Stimulated activated CD4-positive, alpha-beta T cell treated with anti-CD3 and anti-CD28 coated beads, Interleukin-12 subunit alpha, Interleukin-12 subunit beta, amount 100 ng/mL, for 24 hours (primary cell): ENCODE measurements at places on chromosomes 12 and 14.

- DNase-seq: no peak
These were observed 72.8 kb upstream of the ARHGAP5 start for GRCh38 chr14:32004300-32004699.

DNA sequence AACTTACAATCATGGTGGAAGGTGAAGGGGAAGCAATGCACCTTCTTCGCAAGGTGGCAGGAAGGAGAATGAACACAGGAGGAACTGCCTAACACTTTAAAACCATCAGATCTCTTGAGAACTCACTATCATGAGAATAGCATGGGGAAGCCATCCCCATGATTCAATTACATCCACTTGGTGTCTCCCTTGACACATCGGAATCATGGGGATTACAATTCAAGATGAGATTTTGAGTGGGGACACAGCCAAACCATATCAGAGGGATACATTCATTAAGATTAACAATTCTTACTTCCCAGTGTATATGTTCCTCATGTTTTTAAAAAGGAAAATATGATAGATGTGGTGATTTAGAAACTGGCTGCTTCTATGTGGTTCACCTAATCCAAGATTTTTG is 117.9 kb downstream of the PDE3A start:
- DNase-seq: no peak

- no peak for DNase-seq
These were observed 1069.0 kb downstream of the FSCB start for GRCh38 chr14:43438056-43438455.

DNA sequence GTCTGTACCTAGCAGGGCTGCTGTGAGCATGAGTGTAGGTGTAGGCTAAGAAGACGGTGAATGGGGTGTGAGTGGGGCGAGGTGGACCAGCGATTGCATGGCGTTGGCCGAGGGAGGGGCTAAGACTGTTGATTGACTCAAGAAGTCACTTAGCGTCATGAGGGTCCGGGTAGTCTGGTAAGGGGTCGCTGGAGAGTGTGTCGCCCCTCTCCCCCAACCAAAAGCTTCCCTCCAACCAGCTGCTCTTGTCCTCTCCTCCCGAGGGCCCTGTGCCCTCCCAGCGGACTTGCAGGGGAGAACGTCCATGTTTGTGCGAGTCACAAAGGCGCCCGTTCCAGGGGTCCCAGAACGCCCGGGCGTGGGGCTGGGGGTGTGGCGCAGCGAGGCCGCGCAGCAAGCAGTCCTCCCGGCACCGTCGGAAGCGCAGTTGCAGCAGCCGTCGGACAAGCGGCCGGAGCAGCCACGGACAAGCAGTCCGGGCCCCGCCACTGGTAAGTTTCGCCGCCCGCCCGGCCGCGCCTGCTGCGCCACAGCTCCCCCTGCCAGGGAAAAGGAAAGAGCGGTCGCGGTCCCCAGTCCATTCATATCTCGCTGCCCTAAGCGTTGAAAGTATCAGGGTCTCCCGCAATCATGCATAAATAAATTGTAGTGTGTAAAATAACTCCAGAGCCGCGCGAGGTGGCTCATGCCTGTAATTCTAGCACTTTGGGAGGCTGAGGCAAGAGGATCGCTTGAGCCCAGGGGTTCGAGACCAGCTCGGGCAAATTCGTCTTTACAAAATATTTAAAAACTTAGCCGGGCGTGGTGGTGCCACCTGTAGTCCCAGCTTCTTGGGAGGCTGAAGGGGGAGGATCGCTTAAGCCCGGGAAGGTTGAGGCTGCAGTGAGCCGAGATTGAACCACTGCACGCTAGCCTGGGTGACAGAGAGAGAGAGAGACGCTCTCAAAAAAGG is at the start of gene CCDC63:
TSS of gene CCDC63 (plus strand) at position 373 of the 952 bp plus-strand sequence. CDS start 5,968 bp downstream, outside the sequence.
- DNase-seq: no peak

- no peak for DNase-seq
These were observed 78.9 kb downstream of the EMP1 start for GRCh38 chr12:13275241-13276085.

GRCh38 chr12:120139958-120140357 is 23.4 kb upstream of the RAB35 start:
- no peak for DNase-seq

DNA sequence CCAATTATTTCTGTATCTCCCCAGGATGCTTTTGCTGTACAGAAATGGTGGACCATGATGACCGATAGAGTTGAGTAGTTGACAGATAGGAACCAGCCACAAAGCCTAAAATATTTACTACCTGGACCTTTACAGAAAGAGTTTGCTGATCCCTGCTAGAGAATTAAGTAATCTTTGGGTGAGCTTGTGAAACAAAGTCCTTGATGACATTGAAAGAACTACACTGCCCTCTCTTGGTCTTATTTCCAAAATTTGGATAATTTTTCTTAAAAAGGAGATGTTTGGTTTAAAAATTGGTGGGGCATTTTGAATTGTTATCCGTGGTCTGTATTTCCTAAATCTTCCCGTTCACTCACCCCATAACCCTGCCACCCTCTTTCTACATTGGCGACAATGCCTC is 13.7 kb upstream of the TCTN1 start:
- no peak for DNase-seq

DNA sequence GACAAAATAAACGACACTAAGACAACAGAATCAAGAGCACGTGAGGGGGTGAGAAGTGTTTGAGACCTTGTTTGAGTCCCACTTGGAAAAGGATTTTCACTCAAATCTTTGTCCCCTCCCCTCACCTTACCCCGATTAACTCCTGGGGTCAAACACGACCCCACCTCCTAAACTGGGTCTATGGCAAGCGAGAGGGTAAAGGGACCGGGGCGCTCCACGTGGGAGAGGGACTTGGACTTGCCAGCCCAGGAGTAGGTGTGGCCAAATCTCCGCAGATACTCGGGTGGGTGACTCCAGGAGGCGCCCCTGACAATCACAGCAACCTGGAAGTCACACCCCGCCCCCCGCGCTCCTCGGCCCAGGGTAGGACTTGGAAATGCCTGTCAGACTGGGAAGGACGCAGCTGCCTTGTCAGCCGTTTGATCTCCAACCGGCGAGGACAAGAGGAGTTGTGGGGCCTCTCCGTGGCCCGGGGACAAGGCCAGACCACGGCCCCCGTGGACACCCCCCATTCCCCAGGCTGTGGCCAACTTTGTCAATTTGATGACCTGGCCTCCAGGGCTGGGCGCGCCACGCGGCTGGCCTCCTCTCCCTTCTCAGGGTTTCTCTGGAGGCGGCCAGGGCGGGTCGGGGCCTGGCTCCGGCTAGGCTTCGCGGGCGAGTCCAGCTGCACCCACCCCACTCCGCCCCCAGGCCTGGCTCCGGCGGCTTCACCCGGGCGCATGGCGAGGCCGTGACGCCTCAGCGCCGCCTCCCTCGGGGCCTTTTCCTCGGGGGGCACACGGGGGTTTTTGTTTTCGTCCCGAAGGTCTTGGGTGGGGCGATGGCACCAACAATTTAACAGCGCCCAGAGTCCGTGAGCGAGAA is 1.1 kb upstream of the BCL11B start:
- DNase-seq: no peak

GRCh38 chr14:24067133-24068082 is 4.0 kb upstream of the CPNE6 start:
- no peak for DNase-seq

DNA sequence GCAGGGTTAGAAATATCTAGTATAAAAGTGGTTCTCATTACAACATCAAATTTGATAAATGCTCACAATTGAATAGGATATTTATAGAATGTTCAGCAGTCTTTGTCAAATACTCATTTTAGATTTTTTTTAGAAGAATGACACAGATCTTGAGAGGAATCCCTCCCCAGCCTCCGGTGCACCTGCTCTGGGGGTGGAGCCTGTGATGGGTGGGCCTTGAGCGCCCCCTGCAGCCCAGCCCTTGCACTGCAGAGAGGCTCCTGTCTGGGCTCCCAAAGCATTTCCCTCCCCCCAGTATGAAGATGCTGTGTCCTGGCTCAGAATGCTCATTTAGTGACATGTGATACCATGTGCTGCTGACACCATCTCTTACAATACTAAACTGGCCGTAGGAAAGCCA is 792.3 kb downstream of the TMEM121 start:
- peak; percentile 46 for DNase-seq

GRCh38 chr12:27539191-27539631 is 15.2 kb downstream of the PPFIBP1 start:
- no peak for DNase-seq

GRCh38 chr12:92933606-92934005 is 4.5 kb upstream of the EEA1 start:
- DNase-seq: no peak

DNA sequence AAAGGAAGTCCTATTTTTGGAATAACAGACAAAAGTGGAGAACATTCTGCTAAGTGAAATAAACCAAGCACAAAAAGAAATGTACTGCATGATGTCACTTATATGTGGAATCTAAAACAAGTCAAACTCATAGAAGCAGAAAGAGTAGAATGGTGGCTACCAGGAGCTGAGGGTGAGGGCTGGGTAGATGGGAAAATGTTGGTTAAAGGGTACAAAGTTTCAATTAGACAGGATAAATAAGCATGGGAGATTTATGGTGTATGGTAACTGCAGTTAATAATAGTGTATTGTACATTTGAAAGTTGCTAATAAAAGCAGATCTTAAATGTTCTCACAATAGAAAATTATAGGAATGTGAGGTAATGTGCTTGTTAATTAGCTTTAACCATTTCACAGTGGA is 12.8 kb downstream of the LUM start:
- DNase-seq: no peak

GRCh38 chr14:61125041-61125866 is 144.2 kb downstream of the SLC38A6 start:
- DNase-seq: no peak

DNA sequence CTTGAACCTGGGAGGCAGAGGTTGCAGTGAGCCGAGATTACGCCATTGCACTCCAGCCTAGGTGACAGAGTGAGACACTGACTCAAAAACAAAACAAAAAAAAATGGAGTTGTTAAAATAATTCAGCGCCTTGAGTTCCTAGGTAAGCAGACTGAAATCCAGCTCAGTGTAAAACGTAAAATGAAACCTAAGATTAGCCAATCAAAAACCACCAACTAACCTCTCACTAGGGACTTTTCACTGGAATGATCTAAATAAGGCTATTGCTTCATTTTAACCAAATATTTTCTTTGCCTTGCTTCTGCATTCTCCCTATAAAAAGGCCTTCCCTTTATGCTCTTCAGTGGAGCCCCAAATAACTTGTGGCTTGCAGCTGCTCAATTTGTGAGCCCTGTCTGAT is 91.6 kb upstream of the HIF1A start:
- no peak for DNase-seq
